ENCODE measurements at places on chromosomes 6 and 20. TPM values are rescaled to one million over a fixed set of nuclear protein-coding genes. Genes with fewer than 3 reads are reported as not detected.

The PGC gene
- 0.96 TPM for total RNA-seq

The DEFB124 gene
- total RNA-seq, result not detected

The RFX6 gene
- 0.72 TPM for total RNA-seq

The MYLK4 gene
- 5.1 TPM for total RNA-seq

The RSPO3 gene
- total RNA-seq, result 1.2 TPM

The CST9 gene
- total RNA-seq, result not detected

The HLA-DRA gene
- 47.4 TPM for total RNA-seq

The SYCP2L gene
- total RNA-seq, result 4.1 TPM

The MOCS3 gene
- 10.4 TPM for total RNA-seq

The CDC40 gene
- 25.8 TPM for total RNA-seq

The MUC21 gene
- not detected for total RNA-seq

The ADGB gene
- 0.48 TPM for total RNA-seq

The NR2E1 gene
- total RNA-seq, result 0.48 TPM

The SLC12A5 gene
- 9.1 TPM for total RNA-seq

The MPIG6B gene
- 3.1 TPM for total RNA-seq

The MRS2 gene
- 27.0 TPM for total RNA-seq

The FOXS1 gene
- total RNA-seq, result 0.72 TPM

The KIAA1755 gene
- 4.3 TPM for total RNA-seq

The SYNCRIP gene
- total RNA-seq, result 69.6 TPM

The NEURL2 gene
- 1.9 TPM for total RNA-seq

The SOX18 gene
- 8.7 TPM for total RNA-seq

The PPP1R14C gene
- total RNA-seq, result 10.8 TPM

The CUTA gene
- total RNA-seq, result 55.4 TPM

The MAK gene
- 2.2 TPM for total RNA-seq

The PTPRK gene
- 15.6 TPM for total RNA-seq

The EMILIN3 gene
- 0.72 TPM for total RNA-seq

The PACSIN1 gene
- 0.72 TPM for total RNA-seq

The CDSN gene
- total RNA-seq, result 2.4 TPM

The ZSCAN16 gene
- total RNA-seq, result 2.4 TPM

The SEMG1 gene
- 6.0 TPM for total RNA-seq

The EPHA7 gene
- 6.7 TPM for total RNA-seq

The LY6G6D gene
- not detected for total RNA-seq

The FBXL4 gene
- total RNA-seq, result 19.7 TPM

The ELMO2 gene
- 45.7 TPM for total RNA-seq

The IRF4 gene
- 0.24 TPM for total RNA-seq

The ISM1 gene
- 6.7 TPM for total RNA-seq

The BRPF3 gene
- 9.4 TPM for total RNA-seq

The PRRT1 gene
- total RNA-seq, result 1.2 TPM

The LAMA5 gene
- total RNA-seq, result 26.2 TPM

The BPI gene
- total RNA-seq, result not detected

The CST5 gene
- total RNA-seq, result not detected

The CCR6 gene
- total RNA-seq, result 1.4 TPM

The GMNN gene
- total RNA-seq, result 17.1 TPM

The MYCT1 gene
- total RNA-seq, result 3.1 TPM

The F13A1 gene
- total RNA-seq, result 299 TPM

The TSPO2 gene
- not detected for total RNA-seq

The BANF2 gene
- total RNA-seq, result 2.2 TPM

The APCDD1L gene
- total RNA-seq, result 7.7 TPM

The KCNB1 gene
- total RNA-seq, result 2.4 TPM

The GUCA1A gene
- total RNA-seq, result 4.1 TPM

The FAXC gene
- total RNA-seq, result 5.3 TPM

The DLK2 gene
- total RNA-seq, result 4.8 TPM
